Thyroid gland (tissue), 4 donors: ENCODE measurements at places on chromosomes 13 and 19. TPM values are rescaled to one million over a fixed set of nuclear protein-coding genes. Genes with fewer than 3 reads are reported as not detected.

DNA sequence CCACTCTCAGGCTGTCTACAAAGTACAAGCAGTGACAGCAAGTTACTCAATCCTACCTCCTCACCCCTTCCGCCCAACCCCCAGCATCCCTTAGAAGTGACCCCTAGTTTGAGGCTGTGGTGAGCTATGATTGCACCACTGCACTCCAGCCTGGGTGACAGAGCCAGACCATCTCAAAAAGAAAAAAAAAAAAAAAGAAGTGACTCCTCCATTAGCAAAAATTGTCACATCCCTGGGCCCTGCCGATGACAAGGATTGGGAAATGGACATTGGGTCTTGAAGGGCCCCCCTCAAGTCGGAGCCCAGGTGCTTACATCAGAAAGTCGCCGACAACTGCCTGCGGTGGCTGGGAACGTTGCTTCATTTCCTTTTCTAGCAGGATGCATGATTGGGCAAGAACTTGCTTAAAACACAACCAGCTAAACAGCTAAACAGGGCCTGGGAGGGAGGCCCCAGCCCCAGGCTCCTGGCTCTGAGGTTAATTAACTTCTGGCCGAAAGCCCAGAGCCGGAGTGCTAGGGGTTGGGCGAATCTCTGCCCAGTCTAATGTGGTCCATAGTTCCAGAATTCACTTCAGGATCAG, 15.3 kb downstream of the RAB3D start:
- H3K4me3 ChIP-seq = no peak overlapping the region
- no peaks in the 10 kb centered on the region for H3K27me3 ChIP-seq
- H3K36me3 ChIP-seq = peaks cover 14% of the 10 kb centered on the region
- peak; percentile 92 for DNase-seq

DNA sequence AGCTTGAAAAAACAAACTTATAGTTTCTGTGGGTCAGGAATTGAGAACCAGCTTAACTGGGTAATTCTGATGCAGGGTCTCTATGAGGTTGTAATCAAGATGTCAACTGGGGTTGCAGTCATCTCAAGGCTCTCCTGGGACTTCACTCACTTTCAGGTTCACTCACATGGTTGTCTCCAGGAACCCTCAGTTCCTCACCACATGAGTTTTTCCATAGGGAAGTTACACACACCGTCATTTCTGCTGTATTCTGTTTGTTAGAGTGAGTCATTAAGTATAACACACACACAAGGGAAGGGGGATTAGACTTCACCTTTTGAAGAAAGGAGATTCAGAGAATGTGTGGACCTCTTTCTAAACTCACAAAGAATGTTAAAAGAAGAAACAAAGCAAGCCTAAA, 34.9 kb upstream of the MLNR start:
- H3K27me3 ChIP-seq = no peaks in the 10 kb centered on the region
- H3K4me3 ChIP-seq = no peak overlapping the region
- no peaks in the 10 kb centered on the region for H3K4me1 ChIP-seq

- H3K4me1 ChIP-seq = peaks cover 8% of the 10 kb centered on the region
- H3K27me3 ChIP-seq = no peaks in the 10 kb centered on the region
- no peak overlapping the region for H3K27ac ChIP-seq
- no peaks in the 10 kb centered on the region for H3K36me3 ChIP-seq
- H3K4me3 ChIP-seq = no peak overlapping the region
Observed at GRCh38 chr19:19758164-19758563, 25.3 kb upstream of the ZNF14 start.

GRCh38 chr19:16405091-16405490, 66.7 kb downstream of the EPS15L1 start:
- H3K27ac ChIP-seq = no peak overlapping the region
- H3K36me3 ChIP-seq = peaks cover 44% of the 10 kb centered on the region
- H3K27me3 ChIP-seq = no peaks in the 10 kb centered on the region
- H3K4me3 ChIP-seq = no peak overlapping the region
- DNase-seq = no peak
- no peaks in the 10 kb centered on the region for H3K4me1 ChIP-seq

DNA sequence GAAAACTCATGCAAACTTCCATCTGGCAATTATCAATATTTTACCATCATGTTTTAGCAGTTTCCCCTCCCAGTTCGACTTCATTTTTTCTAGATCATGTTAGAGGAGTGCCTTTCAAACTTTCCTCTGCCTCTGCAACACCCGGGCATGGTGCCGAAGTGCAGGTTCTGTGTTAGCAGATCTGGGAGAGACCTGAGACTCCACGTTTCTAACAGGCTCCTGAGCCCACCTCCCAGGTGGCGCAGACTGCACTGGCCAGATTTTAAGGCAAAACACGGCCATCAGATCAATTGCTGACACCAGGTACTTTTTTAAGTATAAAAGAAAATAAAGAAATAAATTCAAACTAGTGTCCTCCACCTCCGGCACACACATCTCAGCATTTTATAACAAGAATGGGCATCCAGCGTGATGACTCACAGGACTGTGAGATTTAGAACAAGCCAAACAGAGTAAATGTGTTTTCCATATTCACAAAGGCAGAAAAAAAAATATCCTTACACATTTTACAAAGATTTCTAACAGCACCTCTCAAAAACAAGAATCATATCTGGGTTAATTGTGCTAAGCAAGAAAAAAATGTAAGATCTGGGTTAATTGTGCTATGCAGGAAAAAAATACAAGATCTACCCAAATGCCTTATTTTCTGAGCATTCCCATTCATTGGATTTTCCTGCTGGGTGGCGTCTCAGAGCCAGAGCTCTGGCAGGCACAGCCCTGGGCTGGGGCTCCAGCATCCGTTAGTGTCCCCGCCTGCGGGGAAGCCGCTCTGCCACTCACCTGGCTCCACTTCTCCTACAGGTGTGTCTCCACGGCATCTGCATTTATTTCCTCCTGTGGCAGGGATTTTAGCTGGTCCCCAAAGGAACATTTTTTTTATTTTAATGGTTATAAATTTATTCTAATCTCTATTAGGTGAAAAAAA, 127.9 kb upstream of the SOX1 start:
- no peak overlapping the region for H3K4me3 ChIP-seq
- H3K4me1 ChIP-seq = no peaks in the 10 kb centered on the region
- H3K27ac ChIP-seq = no peak overlapping the region
- no peak for DNase-seq
- H3K36me3 ChIP-seq = no peaks in the 10 kb centered on the region

DNA sequence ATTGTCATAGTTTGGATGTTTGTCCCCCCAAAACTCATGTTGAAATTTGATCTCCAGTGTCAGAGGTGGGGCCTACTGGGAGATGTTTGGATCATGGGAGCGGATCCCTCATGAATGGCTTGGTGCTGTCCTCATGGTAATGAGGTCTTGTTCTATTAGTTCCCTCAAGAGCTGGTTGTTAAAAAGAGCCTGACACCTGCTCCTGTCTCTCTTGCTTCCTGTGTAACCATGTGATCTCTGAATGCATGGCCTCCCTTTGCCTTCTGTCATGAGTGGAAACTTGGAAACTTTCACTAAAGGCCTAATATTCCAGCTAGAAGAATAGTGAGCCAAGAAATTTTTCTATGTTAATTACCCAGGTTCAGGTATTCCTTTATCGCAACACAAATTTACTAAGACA, 311.4 kb upstream of the ATXN8OS start:
- DNase-seq = no peak
- H3K4me3 ChIP-seq = no peak overlapping the region
- H3K27ac ChIP-seq = no peak overlapping the region
- no peaks in the 10 kb centered on the region for H3K27me3 ChIP-seq
- H3K4me1 ChIP-seq = no peaks in the 10 kb centered on the region
- H3K36me3 ChIP-seq = no peaks in the 10 kb centered on the region

DNA sequence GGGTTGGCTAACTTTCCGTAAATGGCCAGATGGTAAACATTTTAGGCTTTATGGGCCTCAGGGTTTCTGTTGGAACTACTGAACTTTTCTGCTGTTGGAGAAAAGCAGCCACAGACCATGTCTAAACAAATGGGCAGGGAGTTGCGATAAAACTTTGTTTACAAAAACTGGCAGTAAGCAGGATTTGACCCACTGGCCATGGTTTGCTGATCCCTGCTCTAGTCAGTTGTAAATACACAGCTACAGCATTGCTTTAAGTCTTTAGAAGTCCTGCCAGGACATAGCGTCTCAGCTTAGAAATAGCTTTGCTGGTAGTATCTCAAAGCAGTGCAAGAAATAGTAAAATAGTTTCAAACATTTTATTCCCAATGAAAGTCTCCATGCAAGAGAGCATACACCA, 88.4 kb downstream of the NALCN start:
- no peak for DNase-seq
- no peak overlapping the region for H3K27ac ChIP-seq
- H3K4me3 ChIP-seq = no peak overlapping the region
- H3K27me3 ChIP-seq = no peaks in the 10 kb centered on the region

GRCh38 chr13:113445791-113446487, 7.3 kb downstream of the ADPRHL1 start:
- DNase-seq = no peak
- H3K27me3 ChIP-seq = no peaks in the 10 kb centered on the region
- H3K36me3 ChIP-seq = no peaks in the 10 kb centered on the region
- no peak overlapping the region for H3K4me3 ChIP-seq
- H3K27ac ChIP-seq = no peak overlapping the region

DNA sequence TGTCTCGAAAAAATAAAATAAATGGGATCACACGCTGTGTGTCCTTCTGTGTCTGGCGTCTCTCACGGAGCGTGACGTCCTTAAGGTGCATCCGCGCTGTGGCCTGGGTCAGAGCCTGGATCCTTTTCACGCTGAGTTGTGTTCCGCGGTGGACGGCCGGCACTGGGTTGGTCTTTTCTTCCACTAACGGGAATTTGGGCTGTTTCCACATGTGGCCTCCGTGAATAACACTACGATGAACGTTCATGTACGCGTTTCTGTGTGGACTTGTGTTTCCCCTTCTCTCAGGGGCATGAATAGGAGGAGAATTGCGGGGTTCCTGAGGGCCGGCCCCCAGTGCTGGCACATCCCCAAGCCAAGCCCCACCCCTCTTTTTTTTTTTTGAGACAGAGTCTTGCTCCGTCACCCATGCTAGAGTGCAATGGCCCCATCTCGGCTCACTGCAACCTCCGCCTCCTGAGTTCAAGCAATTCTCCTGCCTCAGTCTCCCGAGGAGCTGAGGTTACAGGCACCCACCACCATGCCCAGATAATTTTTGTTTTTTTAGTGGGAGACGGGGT, 6.2 kb upstream of the PTBP1 start:
- no peak overlapping the region for H3K4me3 ChIP-seq
- no peaks in the 10 kb centered on the region for H3K36me3 ChIP-seq
- H3K4me1 ChIP-seq = peaks cover 7% of the 10 kb centered on the region
- DNase-seq = no peak
- no peaks in the 10 kb centered on the region for H3K27me3 ChIP-seq

GRCh38 chr13:38309397-38309796, 40.3 kb upstream of the UFM1 start:
- no peak overlapping the region for H3K27ac ChIP-seq
- peaks cover 6% of the 10 kb centered on the region for H3K4me1 ChIP-seq
- no peak for DNase-seq
- H3K36me3 ChIP-seq = no peaks in the 10 kb centered on the region
- H3K4me3 ChIP-seq = no peak overlapping the region

DNA sequence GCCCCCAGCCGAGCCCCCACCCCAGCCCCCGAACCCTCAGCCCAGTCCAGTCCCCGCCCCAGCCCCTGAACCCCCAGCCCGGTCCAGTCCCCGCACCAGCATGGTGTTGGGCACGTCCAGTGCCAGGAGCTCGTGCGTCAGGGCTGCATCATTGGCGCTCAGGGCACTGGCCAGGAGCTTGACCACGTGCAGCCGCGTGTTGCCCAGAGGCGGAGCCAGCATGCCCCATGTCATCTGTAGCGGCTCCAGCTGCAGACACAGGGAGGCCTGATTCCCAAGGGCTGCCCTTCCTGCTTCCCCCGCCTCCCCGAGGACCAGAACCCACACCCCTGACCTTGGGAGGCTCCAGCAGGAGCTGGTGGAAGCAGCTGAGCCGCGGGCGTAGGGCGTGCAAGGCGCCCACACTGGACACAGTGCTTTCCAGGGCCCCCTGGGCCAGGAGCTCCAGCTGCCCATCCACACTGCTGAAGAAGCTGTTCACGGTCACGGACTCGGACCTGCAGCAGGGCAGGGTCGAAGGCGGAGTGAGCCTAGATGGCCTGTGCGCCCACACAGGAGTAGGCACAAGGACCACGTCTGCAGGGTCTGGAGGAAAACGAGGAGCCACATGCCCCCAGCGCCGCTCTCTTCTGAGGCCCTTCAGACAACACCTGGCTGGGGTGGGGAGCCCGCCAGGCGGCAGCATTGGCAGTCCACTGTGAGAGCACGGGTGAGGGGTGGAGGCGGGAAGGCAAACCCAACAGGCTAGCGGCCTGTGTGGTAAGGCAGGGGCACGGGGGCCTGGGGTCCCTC, 12.8 kb upstream of the TMEM86B start:
- H3K4me1 ChIP-seq = no peaks in the 10 kb centered on the region
- peaks cover 92% of the 10 kb centered on the region for H3K36me3 ChIP-seq
- H3K4me3 ChIP-seq = no peak overlapping the region
- no peak for DNase-seq
- H3K27ac ChIP-seq = no peak overlapping the region

GRCh38 chr19:28542394-28543243, 670.3 kb downstream of the UQCRFS1 start:
- DNase-seq = no peak
- H3K36me3 ChIP-seq = no peaks in the 10 kb centered on the region
- no peak overlapping the region for H3K27ac ChIP-seq
- no peaks in the 10 kb centered on the region for H3K4me1 ChIP-seq
- no peaks in the 10 kb centered on the region for H3K27me3 ChIP-seq

DNA sequence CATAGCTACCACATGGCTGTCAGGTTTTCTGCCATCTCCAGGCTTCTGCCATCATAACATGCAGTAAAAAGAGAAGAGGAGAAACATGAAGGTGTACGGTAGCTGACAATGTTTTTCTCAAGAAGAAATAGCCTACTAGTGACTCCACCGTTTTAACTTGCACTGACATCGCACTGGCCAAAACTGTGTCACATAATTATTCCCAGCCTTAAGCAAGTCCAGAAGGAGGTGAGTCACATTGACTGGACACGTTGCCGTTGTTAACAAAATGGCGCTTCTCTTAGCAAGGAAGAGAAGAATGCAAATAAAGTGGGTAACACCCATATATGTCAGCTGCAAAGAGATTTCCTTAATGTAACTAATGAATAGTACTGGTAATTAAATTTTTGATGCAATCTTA, 810.4 kb upstream of the SLC10A2 start:
- H3K36me3 ChIP-seq = no peaks in the 10 kb centered on the region
- no peak for DNase-seq
- H3K27ac ChIP-seq = no peak overlapping the region
- no peaks in the 10 kb centered on the region for H3K4me1 ChIP-seq
- H3K27me3 ChIP-seq = no peaks in the 10 kb centered on the region
- no peak overlapping the region for H3K4me3 ChIP-seq

DNA sequence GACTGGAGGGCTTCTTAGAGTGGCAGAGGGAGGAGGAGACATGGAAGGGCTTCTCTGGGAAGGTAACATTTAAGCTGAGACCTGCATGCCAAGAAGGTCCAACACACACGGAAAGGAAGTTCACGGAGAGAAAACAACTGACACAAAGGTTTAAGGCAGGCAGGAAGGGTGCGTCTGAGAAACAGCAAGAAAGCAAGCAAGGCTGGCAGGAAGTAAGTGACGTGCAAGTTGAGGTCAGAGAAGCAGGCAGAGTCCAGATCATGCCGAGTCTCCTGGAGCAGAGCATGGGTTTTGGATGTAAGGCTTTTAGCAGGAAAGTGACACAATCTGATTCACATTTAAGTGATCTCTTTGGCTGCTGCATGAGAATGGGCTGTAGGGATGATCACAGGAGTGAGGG, 60.5 kb downstream of the ATP7B start:
- H3K36me3 ChIP-seq = no peaks in the 10 kb centered on the region
- no peak for DNase-seq
- no peak overlapping the region for H3K27ac ChIP-seq

GRCh38 chr19:29671393-29672160, 6.3 kb downstream of the PLEKHF1 start:
- peaks cover 17% of the 10 kb centered on the region for H3K36me3 ChIP-seq
- peak overlapping the region; percentile 18 for H3K27ac ChIP-seq
- H3K4me1 ChIP-seq = peaks cover 13% of the 10 kb centered on the region
- peak; percentile 81 for DNase-seq

The MAP4K1 gene
- 1.4 TPM for total RNA-seq

The POLR2I gene
- total RNA-seq = 101 TPM

The BRSK1 gene
- 1.2 TPM for total RNA-seq

The CEACAM16 gene
- total RNA-seq = not detected
